ENCODE measurements at places on chromosomes 3 and 15. TPM values are rescaled to one million over a fixed set of nuclear protein-coding genes. Genes with fewer than 3 reads are reported as not detected.

PKM gene
- total RNA-seq = 376 TPM

THPO gene
- not detected for total RNA-seq

COL7A1 gene
- 1.0 TPM for total RNA-seq

SLC9C1 gene
- total RNA-seq = 0.11 TPM

TF gene
- 1.3 TPM for total RNA-seq

CCDC54 gene
- total RNA-seq = not detected

JAGN1 gene
- 33.1 TPM for total RNA-seq

SRGAP3 gene
- 21.8 TPM for total RNA-seq

CASR gene
- under 0.01 TPM for total RNA-seq

CACNA2D3 gene
- total RNA-seq = 4.2 TPM

AQP9 gene
- 1.6 TPM for total RNA-seq

SLC24A5 gene
- total RNA-seq = not detected

PRR20G gene
- not detected for total RNA-seq

LSG1 gene
- total RNA-seq = 34.8 TPM

RASGRP1 gene
- total RNA-seq = 1.3 TPM

- DNase-seq = no peak
Measured at GRCh38 chr3:42500091-42500490, 2.4 kb upstream of the VIPR1 start.

- no peak for DNase-seq
Measured at GRCh38 chr3:71102111-71102983, 481.2 kb downstream of the FOXP1 start.

DNA sequence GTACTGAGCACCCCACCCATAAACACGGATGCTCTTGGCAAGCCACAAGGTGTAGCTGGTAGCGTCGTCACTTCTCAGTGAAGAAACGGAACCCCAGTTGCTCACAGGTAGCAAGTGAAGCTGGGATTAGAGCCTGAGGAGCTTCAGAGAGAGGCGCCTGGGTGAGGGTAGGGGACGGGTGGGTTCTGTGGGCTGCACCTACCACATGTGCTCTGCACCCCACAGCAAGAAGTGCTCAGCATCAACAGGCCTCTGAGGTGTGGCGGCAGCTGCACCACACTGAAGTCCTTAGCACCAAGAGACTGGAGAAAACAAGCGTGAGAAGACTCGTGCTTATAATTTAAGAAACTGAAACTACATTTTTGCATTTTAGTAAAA is 9.8 kb downstream of the MAP6D1 start:
- DNase-seq = no peak

DNA sequence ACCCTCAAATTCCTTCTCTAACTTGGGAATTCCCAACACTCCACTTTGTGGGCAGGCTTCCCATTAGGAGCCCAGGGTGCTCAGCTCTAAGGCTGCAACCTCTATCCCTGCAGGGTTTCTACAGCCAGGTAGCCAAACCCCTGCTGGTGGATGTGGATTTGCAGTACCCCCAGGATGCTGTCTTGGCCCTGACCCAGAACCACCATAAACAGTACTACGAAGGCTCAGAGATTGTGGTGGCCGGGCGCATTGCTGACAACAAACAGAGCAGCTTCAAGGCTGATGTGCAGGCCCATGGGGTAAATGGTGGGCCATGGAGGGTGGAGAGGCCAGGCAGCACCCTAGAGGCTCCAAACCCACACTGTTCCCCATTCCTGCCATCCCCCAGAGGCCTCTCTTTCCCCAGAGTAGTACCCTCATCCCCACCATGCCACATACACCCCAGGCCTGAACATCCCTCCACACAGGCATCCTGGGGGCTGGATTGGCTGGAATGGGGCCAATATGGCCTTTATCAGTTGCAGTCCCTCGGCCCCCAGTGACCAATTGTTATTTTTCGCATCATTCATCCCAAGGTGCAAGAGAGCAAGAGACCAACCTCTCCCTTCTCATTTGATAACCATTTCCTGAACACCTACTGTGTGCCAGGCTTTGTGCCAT is 7.7 kb downstream of the ITIH1 start:
- no peak for DNase-seq

- no peak for DNase-seq
Measured at GRCh38 chr3:30752970-30753369, 141.5 kb downstream of the GADL1 start.

DNA sequence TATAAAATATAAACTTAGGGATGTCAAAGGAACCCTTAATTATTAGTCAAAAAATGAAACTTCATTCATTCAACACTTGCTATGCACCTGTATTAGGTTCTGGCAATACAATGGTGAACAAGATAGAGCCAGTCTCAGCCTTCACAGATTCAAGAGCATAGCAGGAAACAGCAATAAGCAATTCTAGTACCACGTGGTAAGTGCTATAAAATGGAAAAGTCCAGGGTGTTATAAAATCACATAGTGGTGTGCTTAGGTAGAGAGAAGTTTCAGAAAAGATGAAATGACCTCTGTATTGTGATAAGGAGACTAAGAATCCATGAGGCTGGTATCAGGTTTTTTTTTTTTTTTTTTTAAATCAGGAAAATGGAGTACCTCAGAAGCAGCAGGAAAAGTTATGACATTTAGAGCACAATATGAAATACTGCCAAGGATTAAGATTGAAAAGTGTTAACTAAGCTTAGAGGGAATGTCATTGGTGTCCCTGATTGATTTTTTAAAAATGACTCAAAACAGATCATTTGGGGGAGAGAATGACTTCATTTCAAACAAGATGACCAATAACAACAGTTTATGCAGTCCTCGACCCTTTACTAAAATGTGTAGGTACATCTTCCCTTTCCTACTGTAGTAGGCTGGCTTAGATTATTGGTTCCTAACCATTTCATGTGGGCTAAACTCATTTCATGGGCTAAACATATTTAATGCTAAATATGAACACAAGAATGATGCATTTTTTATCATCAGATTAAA is 5.0 kb downstream of the TOMM70 start:
- DNase-seq = no peak

GRCh38 chr3:150014782-150015181 is 44.1 kb upstream of the PFN2 start:
- DNase-seq = no peak

DNA sequence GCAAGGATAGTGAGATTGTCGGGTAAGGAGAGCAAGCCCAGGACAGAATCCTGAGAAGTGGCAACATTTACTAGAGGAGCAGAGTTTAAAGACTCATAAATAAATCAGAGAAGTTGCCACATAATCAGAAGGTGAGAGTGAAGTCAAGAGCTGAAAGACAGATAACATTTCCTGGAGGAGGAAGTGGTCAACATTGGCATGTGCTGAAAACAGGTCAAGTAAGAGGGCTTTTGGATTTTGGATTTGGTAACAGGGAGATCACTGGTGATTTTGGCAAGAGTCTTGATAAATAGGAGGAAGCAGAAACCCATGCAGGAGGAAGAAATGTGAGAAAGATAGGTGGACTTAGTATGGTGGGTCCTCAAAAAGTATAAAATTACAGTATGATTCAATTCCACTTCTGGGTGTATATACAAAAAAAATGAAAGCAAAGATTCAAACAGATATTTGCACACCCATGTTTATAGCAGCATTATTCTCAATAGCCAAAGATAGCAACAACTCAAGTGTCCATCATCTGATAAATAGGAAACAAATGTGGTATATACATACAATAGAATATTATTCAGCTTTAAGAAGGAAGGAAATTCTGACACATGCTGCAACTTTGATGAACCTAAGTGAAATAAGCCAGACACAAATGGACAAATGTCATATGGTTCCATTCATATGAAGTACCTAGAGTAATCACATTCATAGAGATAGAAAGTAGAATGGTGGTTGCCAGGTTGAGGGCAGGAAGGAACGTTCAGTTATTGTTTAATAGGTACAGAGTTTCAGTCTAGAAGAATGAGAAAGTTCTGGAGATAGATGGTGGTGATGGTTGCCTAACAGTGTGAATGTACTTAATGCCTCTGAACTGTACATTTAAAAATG is 27.3 kb upstream of the MBNL1 start:
- DNase-seq = no peak

GRCh38 chr15:73426323-73426994 is 16.5 kb upstream of the REC114 start:
- no peak for DNase-seq

GRCh38 chr15:72353266-72353665 is 22.5 kb downstream of the HEXA start:
- no peak for DNase-seq

DNA sequence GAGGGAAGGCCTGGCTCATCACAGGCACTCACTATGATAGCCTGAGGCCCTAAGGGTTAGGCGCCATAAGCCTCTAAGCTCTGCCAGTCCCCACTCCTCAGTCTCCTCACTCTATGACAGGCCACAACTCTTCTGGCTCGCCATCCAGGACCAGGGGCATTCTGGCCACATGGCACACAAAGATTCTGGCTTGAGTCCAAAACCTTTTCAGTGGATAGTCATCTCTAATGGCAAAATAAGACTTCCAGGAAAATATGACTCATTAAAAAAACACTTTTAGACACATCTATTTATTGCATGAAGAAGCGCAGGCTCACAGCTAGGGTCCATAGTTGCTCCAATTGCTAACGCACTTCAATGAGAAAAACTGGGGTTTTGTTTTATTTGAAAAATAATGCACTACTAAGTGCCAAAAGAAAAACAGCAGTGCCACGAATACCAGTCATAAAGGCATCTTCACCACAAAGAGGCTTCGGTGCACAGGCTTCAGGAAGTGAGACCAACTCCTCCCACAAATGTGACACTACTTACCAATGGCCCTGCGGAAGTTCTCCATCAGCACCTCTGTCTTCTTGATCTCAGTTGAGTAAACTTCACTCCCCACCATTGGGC is 11.1 kb downstream of the RUVBL1 start:
- no peak for DNase-seq

DNA sequence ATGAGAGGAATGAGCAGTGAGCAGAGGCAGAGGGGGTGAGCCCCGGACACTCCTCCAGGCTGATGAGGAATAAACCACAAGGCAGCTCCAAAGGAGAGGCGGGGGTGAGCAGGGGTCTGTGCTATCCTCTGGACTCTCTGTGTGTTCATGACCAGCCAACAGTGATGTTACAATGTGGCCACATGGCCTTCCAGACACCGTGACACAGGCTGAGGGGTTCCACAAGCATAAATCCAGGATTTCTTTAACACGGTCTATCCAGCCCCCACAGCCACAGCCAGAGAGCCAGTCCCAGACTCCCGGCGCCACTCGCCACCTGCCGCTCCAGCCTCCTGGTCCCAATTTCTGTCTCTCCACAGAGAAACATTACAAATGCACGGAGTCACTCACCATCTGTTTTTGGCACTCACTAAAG is 24.4 kb downstream of the XXYLT1 start:
- no peak for DNase-seq

- DNase-seq = no peak
Measured at GRCh38 chr3:10550705-10551104, 45.3 kb upstream of the ATP2B2 start.

- DNase-seq = peak; percentile 69
Measured at GRCh38 chr3:3927965-3928364, 128.7 kb downstream of the LRRN1 start.

DNA sequence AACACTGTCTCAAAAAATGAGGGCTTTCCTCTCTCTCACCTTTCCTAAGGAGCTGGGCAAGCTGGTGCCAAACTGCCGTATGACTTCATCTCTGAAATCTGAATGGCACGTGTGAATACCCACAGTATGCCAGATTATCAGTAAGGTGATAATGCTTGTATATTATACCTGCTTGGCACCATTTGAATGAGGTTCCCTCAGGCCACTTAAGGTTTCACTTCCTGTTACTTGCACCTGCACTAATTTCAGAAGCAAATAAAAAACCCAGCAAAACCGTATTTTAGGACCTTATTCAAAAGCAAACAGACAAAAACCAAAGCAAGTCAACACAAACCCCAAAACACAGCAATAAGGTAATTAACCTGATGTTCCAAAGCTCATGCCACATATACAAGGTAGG is 19.7 kb downstream of the FOXP1 start:
- no peak for DNase-seq

DNA sequence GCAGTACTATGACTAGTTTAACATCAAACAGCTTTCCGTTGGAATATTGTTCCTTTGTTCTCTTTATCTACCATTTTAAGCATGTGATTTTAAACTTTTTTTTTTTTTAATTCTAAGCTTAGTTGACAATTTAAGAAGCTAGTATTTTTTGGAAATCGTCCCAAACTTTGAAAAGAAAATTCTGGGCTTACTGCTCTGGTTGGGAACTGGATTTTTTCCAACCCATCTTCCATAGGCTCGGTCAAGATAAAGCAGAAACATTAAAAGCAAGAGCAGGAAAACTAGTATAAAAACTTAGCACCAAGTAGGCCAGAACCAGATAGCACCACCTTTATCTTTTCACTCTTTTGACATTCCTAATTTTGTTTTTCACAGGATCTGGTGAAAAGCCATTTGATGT is 49.9 kb downstream of the TSC22D2 start:
- no peak for DNase-seq

GRCh38 chr3:159114582-159114981 is 312.7 kb downstream of the MFSD1 start:
- DNase-seq = no peak

DNA sequence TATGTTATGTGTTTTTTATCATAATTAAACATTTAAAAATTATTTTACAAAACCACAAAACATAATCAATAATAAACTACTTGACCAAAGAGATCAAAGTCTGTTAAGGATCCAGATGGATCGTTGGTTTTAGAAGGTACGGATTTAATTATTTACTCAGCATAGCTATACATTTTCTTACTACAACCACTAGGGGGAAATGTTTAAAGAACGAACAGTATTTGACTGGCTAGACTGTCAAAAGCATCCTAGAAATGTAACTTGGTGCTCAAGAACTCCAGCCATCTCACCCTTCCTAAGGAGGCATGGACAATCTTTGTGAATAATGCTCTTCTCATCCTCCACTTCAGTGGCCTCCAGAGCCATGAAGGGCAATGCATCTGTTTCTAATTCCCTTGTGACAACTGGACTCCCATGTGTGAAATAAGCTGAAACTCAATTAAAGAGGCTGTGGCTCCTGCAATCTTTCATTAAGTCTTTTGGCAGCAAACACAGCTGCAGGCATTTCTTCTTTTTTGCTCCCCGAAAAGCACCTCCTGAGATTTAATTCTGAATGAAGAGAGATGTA is 94.7 kb upstream of the TUSC7 start:
- no peak for DNase-seq

GRCh38 chr3:175914785-175915184 is 1055.7 kb downstream of the NAALADL2 start:
- no peak for DNase-seq

- no peak for DNase-seq
Measured at GRCh38 chr3:49658711-49659110, 15.4 kb upstream of the APEH start.

GRCh38 chr15:70182858-70183695 is 85.4 kb upstream of the TLE3 start:
- DNase-seq = no peak

DNA sequence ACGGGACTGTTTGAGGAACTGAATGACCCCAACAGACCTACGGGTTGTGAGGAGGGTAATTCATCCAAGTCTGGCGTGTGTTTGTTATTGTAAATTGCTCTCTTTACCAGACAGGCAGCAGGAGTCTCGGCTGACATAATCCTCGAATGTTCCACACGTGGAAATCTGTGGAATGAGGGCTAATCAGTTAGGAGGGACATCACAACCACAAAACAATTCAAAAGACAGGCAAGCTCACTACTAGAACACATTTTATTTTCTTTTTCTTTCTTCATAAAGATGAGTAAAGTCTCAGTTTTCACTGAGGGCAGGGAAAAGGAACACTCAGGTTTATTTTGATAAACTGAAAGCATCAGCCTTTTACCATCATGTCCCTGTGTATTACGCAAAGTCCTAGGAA is 53.8 kb downstream of the GRK7 start:
- DNase-seq = no peak
